ENCODE measurements at places on chromosomes 5 and 9.

GRCh38 chr5:170522211-170523141 lies 18.7 kb downstream of the KCNIP1 start:
- DNase-seq: no peak

DNA sequence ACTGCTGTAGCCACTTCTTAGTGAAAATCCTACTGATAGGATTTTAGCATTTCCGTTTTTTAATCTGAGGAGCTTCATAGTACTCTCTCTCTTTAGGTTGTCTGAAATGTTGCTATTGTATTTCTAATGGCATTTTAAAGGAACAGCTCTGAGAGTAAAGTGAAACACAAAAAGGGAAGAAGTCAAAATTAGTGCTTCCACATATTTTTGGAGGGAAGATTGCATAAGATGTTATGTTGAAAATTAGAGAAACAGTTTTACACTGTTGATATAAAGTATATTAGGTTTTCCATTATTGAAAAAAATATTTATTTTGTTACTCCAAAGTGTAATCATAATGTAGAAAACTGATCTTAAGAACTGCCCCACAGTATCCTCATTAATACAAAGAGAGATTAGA lies 525.1 kb downstream of the TAF11L14 start:
- DNase-seq: no peak

DNA sequence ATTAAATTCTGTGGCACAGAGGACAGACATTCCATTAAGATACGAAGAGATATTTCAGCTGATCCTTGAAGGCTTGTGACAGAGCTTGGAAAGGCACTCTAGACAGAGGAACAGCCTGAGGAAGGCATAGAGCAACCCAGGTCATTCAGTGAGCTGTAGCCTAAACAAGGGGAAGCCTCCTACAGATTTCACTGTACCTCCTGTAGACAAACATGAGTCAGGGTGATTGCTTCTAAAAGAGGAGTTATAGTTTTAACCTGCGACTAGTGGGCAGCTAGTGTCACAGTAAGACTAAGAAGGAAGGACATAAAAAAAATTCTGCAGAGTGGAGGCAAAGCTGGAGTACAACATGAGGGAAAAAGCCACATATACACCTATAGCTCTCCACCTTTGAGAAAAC lies 43.5 kb upstream of the ANKDD1B start:
- peak; percentile 61 for DNase-seq

DNA sequence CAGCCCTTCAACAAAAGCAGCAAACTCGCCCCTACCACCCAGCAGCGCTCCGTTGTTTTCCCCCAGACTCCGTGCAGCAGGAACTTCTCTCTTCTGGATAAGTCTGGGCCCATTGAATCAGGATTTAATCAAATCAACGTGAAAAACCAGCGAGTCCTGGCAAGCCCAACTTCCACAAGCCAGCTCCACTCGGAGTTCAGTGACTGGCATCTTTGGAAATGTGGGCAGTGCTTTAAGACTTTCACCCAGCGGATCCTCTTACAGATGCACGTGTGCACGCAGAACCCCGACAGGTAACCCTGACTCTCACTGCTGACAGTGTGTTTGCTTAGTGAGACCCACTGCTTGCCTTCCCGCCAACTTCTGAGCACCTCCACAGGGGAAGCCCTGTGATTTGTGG lies 81.8 kb downstream of the PRDM6 start:
- DNase-seq: no peak

DNA sequence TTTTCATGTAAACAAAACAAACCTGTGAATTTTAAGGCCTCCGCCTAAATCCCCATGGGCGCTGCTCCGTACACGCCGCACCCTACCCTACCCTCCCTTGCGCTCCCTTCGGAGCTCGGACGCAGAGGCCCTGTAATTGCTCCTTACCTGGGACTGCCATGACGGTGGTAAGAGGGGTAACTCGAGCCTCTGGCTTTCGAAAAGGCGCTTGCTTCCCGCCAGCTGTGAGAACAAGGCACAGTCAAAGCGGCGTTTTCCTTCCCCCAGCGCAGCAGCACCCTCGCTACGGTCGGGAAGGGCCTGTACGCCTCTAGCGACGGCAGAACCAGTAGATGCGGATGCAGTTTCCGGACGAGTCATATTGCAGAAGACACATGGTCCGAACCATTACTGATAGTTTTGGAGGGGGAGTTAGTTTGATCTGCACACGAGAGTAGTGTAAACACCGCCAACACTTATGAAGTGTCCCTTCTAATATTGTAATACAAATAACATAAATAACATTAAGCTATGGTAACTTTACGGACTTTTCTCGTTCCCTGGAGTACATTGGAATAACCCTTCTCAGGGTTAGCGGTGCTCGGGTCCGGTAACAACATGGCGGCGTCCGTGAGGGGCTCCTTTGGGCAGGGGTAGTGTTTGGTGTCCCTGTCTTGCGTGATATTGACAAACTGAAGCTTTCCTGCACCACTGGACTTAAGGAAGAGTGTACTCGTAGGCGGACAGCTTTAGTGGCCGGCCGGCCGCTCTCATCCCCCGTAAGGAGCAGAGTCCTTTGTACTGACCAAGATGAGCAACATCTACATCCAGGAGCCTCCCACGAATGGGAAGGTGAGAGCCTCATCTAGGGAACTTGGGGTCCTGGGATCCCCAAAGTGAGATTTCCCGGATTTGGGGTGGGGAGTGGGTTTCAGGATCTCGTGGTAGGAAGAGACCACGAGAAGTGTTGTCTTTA lies at the start of the genes CWC27 and SREK1IP1:
Gene CWC27 (plus strand): TSS at position 573 of the 955 bp plus-strand sequence. CDS start 217 bp downstream, at position 790.
Gene SREK1IP1 (minus strand): TSS at position 334 of the 955 bp plus-strand sequence. CDS start 174 bp downstream, at position 160.
- peak; percentile 95 for DNase-seq

GRCh38 chr5:133048993-133049725 lies 2.7 kb upstream of the HSPA4 start:
- no peak for DNase-seq

GRCh38 chr5:34511915-34512314 lies 144.2 kb upstream of the RAI14 start:
- DNase-seq: no peak

- DNase-seq: peak; percentile 80
Measured at GRCh38 chr5:32583582-32584232, 1.6 kb upstream of the SUB1 start.

- DNase-seq: no peak
Measured at GRCh38 chr5:135759149-135759784, 75.2 kb upstream of the SLC25A48 start.

- no peak for DNase-seq
Measured at GRCh38 chr9:137148661-137149060, 9.7 kb downstream of the GRIN1 start.

DNA sequence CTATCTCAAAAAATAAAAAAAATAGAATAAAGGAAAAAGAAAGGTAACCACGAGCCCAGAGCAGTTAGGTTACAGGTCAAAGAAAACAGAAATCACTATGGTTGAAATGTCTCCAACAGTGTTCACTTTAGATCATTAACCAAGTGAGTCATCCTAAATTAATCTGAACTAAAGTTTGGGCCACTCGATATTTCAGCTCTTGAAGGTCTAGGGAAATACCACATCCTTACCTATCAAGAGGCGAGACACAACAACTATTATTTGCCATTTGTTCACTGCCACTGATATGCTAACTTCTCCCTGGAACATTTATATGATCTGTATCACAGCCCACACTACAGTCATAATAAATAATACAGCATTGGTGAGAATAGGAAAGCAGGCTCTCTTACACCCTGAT lies 111.3 kb upstream of the NR5A1 start:
- DNase-seq: no peak

DNA sequence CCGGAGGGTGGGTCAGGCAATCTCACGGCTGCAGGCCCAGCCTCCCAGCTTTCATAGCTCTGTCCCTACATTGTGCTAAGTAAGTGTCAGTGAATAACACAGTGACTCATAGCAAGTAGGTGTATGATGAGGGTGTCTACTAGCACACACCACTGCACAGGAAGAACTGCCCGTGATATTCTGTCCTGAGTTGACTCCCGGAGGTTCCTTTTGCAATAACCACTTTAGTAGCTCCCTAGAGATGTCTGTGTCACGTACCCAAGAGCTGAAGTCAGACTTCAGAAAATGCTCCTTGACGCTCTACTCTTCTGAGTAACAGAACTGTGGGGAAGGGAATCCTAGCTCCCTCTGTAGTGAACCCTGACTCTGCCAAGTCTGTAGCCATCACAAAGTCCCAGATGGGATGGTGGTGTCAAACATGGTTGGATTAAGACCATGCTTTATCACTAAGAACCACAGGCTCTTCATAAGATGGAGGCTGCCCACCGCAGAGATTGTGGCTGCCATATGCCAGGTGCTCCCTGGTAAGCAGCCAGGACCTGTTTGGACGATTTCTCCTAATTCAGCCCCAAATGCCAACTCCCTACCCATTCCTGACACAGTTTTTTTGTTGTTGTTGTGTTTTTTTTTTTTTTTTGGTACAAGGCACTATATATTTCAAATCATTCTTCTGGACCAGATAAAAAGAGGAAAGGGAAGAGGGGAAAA lies 352.6 kb upstream of the PANK3 start:
- no peak for DNase-seq

DNA sequence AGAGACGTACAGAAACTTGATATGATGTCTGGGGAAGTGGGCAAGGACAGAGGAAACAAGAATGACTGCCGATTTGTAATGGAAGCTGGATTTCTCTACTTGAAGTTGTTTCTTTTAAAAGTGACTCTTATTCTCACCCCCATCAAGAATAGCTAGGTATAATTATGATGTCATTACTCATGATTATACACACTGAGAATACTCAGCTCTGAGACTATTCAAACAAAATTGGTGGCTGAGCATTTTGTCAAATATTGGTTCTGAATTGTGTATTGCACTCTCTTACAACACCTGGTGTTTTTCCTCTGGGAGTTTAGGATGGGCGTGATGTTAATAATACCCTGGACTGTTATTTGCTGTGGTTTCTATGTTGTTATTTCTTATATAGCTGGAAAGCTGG lies 46.3 kb downstream of the MAST4 start:
- no peak for DNase-seq

DNA sequence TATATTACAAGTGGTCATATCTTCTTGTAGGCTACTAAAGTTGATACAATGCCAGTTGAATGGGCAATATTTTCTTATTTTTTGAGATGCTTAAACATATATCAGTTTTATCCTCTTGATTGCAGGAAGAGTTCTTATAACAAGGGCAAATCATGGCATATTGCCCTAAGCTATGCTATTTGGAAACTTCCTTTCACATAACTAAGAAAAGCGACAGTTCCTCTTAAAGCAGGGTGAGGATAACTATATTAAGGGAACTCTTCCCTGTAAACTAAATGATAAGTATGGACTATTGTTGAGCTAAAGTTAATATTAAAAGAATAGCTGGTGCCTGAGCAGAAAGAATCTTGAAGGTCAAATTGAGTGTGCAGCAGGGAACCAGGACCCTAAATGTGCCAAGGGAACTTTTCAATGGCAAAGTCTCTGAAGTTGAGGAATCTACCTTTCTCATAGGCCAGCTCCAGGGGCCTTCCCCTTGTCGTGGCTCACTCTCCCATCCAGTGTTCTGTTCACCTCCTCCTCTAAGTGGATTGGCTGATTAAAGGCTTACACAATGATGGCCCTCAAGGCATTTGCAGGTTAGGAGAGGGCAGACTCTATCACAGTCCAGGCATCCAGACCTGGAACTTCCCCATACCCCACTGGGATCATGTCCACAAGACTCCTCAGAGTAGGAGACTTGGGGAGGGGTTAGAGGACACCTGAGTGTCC lies 26.8 kb downstream of the FYB1 start:
- peak; percentile 65 for DNase-seq

DNA sequence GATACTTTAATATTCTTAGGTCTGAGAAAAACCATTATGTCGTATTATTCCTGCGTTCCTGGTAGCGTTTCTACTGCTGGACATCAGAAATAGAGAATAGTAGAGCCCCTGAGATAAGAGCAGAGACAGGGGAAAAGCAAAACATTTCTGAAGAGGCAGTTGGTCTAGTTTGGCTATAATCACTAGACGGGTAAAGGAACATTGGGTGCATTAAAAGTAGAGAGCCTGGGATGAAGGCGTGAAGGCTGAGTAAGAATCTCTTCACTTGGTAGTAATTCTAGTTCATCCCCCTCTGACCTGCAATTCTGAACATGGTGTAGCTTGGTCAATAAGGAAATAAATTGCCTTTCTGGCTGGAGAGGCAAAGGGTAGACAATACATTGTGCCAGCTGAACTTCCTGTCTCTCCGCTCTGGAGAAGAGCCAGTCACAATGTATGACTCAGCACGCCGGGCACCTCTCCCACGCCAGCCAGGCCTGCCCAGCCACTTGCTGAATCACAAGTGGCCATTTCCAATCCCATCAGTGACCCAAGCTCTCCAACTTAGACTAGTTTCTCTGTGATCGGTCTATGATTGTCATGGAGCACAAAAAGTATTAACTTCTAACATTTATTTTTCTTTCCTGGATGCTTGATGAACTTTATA lies 75.4 kb downstream of the STK32A start:
- DNase-seq: no peak

DNA sequence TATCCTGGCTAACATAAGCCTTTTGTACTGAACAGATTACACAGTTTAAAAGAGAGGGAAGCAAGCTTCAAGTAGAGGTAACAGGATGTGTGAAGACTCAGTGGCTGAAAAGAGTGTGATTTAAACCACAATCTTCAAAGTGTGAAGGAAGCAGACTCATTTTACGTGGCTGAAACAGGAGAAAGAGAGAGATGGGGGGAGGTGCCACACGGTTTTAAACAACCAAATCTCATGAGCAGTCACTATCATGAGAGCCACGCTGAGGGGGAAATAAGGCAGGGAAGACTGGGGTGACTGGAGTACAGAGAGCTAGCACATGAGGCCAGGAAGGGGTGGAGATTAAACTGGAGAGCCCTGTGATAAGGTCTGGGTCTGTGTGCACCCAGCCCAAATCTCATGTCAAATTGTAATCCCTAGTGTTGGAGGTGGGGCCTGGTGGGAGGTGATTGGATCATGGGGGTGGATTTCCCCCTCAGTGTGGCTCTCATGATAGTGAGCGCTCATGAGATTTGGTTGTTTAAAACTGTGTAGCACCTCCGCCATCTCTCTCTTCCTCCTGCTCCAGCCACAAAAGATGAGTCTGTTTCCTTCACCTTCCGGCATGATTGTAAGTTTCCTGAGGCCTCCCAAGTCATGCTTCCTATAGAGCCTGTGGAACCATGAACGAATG lies 318.6 kb upstream of the CD180 start:
- DNase-seq: peak; percentile 83

DNA sequence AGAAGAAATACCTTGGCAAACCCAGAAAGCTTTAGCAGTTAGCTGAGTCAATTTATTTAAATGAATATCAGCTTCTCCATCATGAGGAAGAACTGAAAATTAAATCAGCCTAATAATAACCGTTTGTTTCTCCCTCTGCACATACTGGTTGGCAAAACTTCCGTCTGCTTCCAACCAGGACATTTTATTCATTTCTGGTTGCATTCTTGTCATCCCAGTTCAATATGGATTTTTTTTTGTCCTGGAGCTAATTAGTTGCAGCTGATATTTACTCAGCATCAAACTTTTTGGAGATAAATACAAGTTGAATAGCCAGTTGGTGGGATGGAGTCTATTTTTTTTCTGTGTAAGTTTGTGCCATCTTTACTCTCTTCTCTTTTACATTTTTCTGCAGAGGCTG lies 126.5 kb upstream of the GDNF start:
- DNase-seq: no peak

All from activated CD4-positive, alpha-beta T cell treated with anti-CD3 and anti-CD28 coated beads, Interleukin-2, amount 10 ng/mL, durations not matched to agents 24 days and 14 days (primary cell).